ENCODE measurements at places on chromosomes 5 and 9. TPM values are rescaled to one million over a fixed set of nuclear protein-coding genes. Genes with fewer than 3 reads are reported as not detected.

The IFNB1 gene
- total RNA-seq: under 0.01 TPM

The NKD2 gene
- total RNA-seq: under 0.01 TPM

DNA sequence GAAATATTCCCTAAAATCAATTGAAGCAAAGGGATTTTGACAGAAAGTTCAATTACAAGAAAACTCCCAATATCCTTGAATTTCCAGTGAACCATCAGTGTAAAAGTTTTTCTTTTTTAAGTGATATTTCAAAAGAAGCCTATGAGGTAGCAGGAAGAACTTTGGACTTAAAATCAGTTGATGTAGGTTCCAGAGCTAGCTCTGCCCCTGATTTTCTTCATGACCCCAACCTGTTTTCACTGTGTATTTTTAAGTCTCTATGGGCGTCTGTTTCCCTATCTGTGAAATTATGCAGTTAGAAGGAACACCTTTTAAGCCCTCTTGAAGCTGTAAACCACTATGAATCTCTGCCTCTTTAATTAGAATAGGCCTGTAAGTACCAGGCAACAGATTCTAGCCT is 66.2 kb upstream of the SLC1A1 start:
- no peak for DNase-seq

DNA sequence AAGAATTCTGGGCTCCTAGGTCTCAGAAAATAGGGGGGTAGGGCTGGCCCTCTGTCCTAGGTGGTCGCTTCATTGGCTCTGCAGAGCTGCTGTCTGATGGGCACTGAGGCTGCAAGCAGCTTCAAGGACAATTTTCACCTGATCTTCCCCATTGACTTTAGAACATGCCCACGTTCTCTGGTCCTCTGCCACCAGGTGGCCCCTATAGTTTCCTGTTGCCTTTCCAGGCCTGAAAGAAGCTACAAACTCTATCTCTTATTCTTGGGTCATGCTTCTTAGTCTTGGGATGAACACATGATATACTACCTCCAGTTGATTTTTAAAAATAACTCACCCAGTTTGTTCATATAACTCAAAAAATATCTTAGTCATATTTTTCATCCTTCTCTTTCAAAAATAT is 26.3 kb downstream of the SPZ1 start:
- DNase-seq: peak; percentile 58

- DNase-seq: no peak
Measured at GRCh38 chr5:80799573-80799972, 144.8 kb upstream of the DHFR start.
